ENCODE measurements at places on chromosomes 2 and 18. TPM values are rescaled to one million over a fixed set of nuclear protein-coding genes. Genes with fewer than 3 reads are reported as not detected.
A peak's percentile ranks its signal among the peaks of the same experiment; 100 is the strongest.

ATP8B1 gene
- 6.4 TPM for total RNA-seq

- no peak for DNase-seq
Observed at GRCh38 chr2:62034715-62035114, 129.2 kb downstream of the COMMD1 start.

PKP4 gene
- 62.5 TPM for total RNA-seq

C2orf81 gene
- total RNA-seq = 0.79 TPM

GRCh38 chr2:167860082-167860481 is 387.3 kb downstream of the STK39 start:
- no peak for DNase-seq

DNA sequence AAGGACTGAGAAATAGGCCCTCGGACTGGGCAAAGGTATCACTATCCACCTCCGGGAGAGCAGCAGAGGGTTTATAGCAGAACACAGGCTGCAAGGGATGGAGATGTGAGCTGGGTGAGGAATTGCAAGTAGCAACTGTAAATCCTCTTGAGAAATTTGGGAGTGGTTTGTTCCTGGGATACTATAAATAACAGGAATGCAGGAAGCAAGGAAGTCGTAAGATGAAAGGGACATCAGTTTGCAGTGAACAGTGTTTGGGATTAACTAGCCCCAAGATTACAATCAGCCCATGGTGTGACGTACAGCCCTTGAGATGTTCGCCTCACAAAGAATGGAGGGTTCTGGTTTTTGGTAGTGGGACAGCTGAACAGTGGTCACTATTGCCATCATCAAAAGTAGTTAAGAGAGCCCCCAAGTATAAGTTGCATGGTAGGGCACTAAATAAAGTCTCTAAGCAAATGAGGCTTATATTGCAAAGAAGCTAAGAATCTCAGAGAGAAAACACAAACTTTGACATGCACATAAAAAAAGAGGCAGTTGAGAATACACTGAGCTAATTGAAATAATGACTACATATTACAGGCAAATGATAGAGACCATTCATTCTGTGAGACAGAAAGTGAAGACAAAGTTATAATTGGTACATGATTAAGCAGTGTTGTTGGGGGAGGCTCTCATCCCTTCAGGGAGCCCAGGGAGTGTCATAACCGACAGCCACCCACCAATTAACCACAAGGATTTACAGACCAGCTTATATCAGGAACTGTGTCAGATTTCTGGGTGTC is 362.5 kb upstream of the ACVR2A start:
- no peak for DNase-seq

GRCh38 chr2:219174146-219174545 is 2.6 kb downstream of the CNPPD1 start:
- no peak for DNase-seq

CRACDL gene
- total RNA-seq = 7.7 TPM

DNA sequence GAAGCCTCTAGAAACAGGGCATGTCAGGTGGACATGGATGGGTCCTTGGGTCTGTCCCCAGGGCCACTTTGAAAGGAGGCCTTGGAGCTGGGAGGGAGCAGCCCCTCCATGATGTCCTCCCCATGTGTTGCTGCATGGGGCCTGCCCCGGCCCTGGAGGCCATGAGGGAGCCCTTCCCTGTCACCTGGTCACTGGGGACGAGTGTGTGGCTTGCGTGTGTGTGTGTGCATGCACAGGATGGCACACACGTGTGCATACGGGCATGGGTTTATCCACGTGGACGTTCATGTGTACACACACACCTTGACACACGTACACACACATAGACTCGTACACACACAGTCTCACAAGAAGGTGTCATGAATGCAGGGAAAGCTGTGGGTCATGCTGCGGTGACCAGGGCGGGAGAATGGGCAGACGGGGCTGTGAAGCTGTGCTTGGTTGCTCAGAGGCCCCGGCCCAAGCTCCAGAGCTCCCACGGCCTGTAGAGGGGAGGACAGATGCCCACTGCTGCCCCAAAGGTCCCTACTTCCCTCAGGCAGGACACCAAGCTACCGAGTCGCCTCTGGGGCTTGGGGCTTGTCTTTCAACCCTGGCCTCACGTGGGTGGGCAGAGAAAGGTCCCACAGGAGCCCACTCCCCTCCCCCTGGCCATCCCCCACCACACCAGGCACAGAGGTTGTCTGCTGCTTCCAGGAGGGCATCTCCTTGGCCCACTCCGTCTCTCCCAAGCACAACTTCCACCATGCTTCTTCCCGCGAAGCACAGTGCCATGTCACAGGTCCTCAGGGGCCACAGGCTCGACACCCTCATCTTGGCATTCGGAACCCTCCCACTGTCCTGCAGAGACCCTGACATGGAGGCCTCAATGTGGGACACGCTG is 42.3 kb upstream of the GPC1 start:
- DNase-seq = peak; percentile 11

GRCh38 chr2:2877427-2877826 is 500.2 kb downstream of the EIPR1 start:
- DNase-seq = no peak

DNA sequence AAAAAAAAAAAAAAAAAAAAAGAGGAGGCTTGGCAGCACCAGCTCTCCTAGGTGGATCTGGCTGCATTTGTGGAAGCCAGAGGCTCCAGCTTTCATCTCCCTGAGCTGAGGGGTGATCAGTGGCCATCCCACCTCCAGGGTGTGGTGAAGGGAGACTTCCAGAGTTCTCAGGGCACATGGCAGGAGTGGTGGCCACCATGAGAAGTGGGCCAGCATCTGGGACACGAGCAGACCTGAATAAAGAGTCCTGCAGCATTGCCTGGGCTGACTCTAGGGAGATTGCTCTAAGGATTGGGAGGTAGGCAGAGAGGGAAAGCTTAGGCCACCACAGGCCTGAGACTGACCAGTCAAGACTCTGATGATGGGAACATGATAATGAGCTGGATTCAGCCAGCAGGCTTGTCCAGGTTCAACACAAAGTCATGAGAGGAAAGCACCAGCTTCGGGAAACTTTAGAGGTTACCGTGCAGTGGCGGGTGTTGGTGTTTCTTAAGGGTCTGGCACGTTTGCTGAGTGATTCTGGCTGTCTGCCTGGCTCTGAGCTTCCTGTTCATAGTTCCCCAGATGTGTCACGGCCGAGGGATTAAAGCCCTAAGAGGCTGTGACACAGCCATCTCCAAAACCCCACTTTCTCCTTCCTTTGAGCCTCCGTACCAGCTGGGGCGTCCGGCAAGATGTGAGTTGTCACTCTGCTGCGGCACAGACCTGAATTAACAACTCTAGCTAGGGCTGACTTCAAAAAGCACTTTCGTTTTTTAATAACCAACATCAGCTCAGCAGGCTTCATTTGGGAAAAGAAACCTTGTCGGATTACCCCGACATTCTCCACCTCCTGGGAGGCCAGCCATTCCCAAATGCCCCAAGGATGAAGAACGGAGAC is 38.3 kb upstream of the IL1R1 start:
- peak; percentile 85 for DNase-seq

- DNase-seq = no peak
Observed at GRCh38 chr2:3254442-3254941, 123.1 kb downstream of the EIPR1 start.

DNA sequence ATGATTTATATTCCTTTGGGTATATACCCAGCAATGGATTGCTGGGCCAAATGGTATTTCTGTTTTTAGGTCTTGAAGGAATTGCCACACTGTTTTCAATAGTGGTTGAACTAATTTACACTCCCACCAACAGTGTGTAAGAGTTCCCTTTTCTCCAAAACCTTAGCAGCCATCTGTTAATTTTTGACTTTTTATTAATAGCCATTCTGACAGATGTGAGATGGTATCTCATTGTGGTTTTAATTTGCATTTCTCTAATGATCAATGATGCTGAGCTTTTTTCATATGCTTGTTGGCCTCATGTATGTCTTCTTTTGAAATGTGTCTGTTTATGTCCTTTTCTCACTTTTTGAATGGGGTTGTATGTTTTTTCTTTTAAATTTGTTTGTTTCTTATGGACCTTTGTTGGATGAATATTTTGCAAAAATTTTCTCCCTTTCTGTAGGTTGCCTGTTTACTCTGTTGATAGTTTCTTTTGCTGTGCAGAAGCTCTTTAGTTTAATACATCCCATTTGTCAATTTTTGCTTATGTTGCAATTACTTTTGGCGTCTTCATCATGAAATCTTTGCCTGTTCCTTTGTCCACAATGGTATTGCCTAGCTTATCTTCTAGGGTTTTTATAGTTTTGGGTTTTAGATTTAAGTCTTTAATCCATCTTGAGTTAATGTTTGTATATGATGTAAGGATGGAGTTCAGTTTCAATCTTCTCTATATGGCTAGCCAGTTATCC is 119.7 kb upstream of the XIRP2 start:
- DNase-seq = no peak

GRCh38 chr2:153165021-153165420 is 313.5 kb downstream of the RPRM start:
- no peak for DNase-seq

- no peak for DNase-seq
Observed at GRCh38 chr2:224063298-224063648, 24.2 kb upstream of the SERPINE2 start.

ANKRD30BL gene
- not detected for total RNA-seq

KANSL3 gene
- total RNA-seq = 27.6 TPM

UGT1A4 gene
- not detected for total RNA-seq

DNA sequence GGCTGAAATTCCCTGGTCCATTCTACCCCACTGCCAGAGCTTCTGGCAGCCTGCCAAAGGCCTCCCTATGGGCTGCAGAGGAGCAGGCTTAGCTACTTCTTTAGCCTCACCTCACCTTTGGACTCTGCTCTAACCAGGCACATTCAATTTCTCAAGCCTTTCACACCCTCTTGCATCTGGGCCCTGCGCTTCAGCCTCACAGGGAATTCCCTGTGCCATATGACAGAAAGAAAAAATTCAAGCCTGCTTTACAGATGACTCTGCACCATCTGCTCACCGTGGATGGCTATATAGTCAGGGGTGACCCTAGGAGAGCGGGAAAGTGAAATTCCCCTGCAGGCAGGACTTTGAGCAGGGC is 62.5 kb downstream of the REEP1 start:
- no peak for DNase-seq

DNA sequence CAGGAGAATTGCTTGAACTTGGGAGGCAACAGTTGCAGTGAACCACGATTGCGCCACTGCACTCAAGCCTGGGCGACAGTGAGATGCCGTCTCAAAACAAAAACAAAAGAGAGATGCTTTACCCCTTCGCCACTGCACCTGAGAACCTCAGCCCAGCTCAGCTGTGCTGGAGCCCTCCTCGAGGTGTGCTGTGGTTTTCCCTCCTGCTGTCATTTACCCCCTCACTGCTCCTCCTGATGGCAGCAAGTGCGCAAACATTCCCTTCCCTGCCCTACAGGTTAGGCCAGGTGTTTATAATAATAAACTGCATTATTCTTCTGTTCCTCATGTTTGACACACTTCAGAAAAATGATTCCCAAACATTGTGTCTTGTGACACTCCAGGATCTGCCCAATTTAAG is 8.4 kb downstream of the FBXO36 start:
- no peak for DNase-seq

DNA sequence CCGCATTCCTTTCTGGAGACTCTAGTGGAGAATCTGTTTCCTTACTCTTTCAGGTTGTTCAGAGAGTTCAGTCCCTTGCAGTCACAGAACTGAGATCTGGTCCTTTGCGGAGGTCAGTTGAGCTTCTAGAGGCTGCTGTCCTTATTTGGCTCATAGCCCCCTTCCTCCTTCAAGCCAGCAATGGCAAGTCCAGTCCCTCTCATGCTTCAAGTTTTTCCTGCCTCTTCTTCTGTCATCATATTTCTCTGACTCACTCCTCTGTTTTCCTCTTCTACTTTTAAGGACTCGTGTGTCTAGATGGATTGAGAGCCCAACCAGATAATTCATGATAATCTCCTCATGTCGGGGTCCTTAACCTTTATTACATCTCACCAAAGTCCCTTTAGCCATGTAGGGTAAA is 173.5 kb upstream of the FOSL2 start:
- DNase-seq = no peak

DNA sequence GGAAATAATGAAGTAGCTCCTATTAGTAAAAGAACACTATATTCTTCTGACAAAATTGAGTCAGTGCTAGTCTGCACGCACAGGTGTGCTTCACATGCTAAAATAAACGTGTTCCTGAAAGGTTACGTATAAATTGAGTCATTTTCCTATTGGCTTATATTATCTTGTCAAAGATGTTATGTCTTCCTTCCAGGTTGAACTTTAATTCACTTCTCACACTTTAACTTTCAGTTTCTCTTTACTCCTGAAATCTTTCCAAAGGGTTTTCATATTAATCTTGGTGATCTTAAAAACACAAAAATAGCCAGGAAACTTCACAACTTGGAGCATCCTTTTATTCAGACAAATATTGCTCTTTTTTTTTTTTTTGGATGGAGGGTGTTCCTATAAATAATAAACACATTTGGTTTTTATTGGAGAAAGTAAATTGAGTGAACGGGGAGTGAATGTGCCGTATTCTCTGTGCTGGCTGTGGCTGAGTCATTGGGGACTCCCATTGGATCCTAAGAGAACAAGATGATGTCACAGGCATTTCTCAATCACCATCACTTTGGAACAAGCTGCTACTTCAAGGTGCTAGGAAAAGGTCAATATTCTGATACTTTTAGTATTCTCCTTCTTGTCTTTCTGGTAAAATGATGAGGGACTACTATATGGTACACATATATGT is 150.2 kb upstream of the SPATS2L start:
- DNase-seq = peak; percentile 34

DNA sequence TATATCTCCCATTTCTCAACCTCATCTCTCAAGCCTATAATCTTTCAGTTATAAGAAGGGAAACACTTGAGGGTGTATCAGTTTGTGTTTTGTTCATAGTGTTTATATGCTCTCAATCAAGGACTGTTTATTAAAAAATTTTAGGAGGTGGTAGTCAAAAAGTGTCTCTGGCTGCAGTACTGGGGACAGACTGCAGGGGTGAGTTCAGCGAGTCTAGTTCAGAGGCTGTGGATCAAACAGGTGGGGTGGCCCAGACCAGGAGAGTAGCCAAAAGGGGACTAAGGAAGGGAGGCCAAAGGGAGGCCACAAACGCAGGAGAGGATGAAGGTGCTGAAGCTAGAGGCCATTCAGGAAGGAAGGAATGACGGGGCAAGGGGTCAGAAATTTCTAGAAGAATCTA is 136.3 kb downstream of the MSH2 start:
- no peak for DNase-seq

- DNase-seq = no peak
Observed at GRCh38 chr2:197915548-197916265, 111.3 kb downstream of the PLCL1 start.

C2orf68 gene
- 22.4 TPM for total RNA-seq

GRCh38 chr2:242075696-242076095 is 206.2 kb downstream of the RTP5 start:
- no peak for DNase-seq

SPP2 gene
- total RNA-seq = not detected

LAMA1 gene
- 0.27 TPM for total RNA-seq

GCKR gene
- total RNA-seq = 1.2 TPM

LRATD1 gene
- 2.9 TPM for total RNA-seq

- no peak for DNase-seq
Observed at GRCh38 chr2:50215736-50216135, 816.2 kb downstream of the NRXN1 start.

DNA sequence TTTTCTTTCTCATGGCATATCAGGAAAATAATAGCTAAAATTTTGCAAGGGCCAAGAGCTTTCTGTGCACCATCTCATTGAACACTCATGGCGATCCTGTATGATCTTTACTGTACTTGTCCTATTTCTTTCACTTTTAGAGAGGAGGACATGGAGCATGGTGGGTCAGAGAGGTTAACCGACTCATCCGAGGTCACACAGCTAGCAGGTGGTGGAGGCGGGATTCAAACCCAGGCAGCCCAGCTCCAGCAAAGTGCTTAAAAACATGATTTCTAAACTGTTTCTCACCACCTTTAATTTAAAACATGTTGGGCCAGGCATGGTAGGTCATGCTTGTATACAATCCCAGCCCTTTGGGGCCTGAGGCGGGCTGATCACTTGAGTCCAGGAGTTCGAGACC is 6.4 kb downstream of the NGEF start:
- no peak for DNase-seq

CYS1 gene
- total RNA-seq = 4.1 TPM
